HuH-7 (cell line): ENCODE measurements at places on chromosomes 7 and 10.

- no peak for DNase-seq
Observed at GRCh38 chr10:113386005-113386404, 166.8 kb upstream of the HABP2 start.

DNA sequence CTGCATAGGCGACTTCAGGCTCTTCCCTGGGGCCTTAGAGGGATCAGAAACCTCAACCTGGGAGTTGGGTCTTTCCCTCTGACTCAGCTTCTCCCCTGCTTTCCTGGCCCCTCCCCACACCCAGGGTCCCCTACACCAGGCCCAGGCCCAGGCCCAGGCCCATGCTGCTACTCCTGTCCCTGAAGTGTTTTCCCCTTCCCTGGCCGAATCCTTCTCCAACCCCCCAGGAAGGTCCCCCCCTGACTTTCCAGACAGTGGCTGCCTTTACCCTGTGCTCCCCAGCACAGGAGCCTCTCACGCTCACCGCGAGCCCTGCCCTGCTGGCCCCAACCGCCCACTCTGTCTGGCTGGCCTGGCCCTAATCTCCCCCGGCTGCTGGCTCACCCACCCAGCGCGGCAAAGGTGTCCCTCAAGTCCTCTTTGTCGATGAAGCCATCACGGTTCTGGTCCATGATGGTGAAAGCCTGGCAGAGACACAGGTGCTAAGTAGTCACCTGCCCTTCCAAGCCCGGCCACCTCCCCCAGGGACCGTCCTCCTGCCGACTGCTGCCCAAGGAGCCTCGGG is 6.4 kb downstream of the MYL10 start:
- no peak for DNase-seq

- no peak for DNase-seq
Observed at GRCh38 chr7:1689311-1689710, 19.2 kb downstream of the ELFN1 start.

GRCh38 chr10:76393875-76394706 is 962.7 kb downstream of the LRMDA start:
- no peak for DNase-seq

GRCh38 chr10:89301232-89301631 is 614 bp upstream of the IFIT2 start:
- no peak for DNase-seq

DNA sequence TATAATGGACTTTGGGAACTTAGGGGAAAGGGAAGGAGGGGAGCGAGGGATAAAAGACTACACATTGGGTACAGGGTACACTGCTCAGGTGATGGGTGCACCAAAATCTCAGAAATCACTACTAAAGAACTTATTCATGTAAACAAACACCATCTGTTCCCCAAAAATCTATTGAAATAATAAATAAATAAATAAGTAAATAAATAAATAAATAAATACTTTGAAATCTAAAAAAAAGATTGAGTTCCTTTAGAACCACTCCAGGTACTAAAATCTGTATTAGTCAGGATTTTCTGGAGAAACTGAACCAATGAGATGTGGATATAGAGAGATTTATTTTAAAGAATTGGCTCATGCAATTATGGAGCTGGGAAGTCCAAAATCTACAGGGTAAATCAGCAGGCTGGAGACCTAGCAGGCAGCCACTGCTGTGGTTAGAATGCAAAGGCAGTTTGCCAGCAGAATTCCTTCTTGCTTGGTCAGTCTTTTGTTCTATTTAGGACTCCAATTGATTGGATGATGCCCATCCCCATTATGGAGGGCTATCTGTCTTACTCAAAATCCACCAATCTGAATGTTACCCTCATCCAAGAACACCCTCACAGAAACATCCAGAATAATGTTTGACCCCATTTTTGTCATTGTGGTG is 8.9 kb downstream of the IGFBP1 start:
- DNase-seq, result no peak

- no peak for DNase-seq
Observed at GRCh38 chr7:31133497-31133896, 81.4 kb downstream of the ADCYAP1R1 start.

DNA sequence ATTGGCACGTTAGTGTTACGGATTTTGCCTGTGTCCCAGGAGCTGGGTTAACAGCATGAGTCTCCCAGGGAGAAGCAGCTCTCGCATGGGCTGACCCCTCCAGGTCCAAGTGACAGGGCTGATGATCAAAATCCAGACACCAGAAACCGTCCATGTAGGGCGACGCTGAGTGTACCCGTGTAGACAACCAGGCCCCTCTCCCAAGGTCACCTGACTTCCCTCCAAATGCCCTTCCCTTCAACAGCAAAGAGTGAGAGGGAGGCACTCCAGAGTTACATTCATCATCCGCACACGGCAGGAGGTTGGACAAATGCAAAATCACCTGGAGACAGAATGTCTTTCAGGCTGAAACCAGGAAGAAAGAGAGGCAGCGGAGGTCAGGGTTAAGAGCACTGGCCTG is 14.9 kb upstream of the HSPA12A start:
- DNase-seq, result no peak

GRCh38 chr7:57423768-57424167 is 26.2 kb upstream of the ZNF716 start:
- no peak for DNase-seq

DNA sequence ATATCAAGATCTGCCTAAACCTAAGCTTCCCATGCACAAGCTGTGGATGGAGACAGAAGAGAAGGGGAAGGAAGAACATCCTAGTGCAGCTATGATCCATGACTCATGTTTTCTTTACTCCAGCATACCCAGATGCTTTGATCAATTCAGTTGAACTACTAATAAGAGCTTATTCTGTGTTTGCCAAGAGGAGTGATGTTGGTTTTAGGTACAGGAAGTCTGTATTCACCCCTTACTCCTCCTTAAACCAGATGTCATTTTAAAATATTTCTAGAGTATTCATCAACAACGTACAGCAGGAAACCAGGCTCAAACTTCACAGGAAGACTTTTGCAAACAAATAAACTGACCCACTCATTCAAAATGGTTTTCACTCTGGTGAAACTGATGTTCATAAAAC is 29.2 kb downstream of the PANK1 start:
- no peak for DNase-seq

DNA sequence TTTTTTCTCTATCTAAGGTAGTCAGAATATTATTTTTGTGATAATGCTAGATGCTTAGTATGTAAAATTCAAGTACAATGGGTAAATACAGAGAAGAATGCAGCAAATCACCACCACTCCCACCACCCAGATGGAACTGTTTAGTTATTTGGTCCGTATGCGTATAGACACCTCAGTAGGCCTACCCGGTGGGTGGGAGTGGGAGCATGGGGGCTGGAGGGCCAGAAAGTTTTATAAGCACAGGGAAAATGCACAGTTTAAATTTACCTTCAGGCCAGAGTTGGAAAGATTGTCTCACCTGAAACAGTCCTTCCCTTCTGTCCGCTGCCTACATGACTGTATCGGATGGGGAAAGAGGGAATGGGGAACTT is 15.5 kb downstream of the CHST3 start:
- DNase-seq, result no peak

DNA sequence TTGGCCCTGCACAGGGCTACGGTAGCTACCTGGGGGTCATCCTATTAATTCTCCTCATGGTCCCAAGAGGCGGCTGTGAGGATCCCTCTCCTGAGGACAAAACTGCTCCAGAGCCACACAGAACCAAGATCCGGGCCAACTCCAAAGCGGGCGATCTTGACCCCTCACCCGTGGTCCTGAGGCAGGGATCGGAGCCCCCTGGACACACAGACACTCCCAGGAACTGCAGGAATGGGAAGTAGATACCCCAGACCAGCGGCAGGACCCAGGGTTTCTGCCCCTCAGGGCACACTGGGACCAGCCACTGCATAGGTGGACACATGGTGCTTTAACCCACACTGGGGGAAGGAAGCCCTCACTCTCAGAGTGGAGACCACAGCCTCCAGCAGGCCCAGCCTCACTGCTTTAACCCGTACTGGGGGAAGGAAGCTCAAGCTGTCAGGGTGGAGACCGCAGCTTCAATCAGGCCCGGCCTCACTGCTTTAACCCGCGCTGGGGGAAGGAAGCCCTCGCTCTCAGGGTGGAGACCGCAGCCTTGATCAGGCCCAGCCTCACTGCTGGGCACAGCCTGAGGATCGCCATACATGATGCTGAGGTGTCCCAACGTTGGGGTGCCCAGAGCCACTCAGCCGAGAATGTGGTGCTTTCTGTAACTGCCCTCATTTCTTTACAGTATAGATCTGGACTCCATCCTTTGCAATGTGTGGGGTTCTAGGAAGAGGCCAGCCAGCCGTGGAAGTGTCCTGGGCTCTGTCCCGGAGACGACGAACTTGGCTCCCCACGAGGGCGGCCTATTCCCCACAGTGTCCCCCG is 60.1 kb downstream of the DIP2C start:
- no peak for DNase-seq

DNA sequence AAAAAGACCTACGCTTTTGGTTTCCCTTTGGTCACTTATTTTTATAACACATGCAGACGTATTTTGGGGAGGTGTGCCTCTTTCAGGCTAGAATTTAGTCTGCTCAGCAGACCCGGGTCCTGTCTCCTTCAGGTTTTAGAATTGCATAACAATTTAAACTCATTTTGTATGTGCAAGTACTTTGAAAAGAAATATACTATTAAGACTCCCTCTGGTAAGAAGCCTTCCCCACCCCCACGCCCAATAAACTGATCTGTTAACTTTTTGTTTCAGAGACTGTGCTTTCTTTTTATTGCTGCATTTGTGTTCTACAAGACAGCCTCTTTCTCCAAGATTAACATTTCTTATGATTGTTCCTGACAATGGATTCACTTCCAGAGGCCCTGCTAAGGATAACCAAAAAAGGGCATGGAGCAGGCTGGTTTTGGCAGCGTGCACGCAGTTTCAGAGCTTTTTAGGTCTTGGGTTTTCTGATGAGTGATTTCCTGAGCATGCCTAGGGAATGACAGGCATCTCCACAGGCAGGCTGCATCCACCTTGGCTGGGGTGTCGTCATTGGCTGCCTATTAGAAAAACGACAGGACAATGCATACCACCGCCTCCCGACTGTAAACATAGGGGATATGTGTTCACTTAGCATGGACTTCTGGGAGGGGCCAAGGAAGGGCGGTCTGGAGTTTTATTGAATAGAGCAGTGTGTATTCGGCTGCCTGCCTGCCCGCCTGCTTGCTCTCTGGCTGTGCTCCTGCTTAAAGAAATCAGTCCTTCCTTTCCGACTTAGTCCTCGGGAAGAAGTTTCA is at the start of gene CALD1:
TSS of gene CALD1 (plus strand) at position 694 of the 800 bp plus-strand sequence. CDS start 88,100 bp downstream, outside the sequence.
- peak; percentile 47 for DNase-seq

DNA sequence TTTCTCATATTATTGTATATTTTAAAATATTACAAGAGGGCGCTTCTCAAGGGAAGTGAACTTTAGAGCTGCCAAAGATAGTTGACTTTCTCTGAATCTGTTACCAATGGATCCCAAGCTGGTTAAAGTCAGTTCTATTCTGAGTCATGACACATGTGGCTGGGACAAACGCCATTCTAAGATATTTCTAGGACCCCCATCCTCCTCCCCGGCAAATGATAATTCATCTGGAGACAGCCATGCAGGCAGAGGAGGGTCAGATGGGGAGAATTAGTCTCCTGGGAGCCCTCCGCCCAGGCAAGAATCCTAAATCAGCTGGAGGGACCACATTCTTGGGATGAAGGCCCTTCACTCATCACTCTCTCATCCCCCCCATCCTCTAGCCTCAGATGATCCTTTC is 187.7 kb downstream of the GFRA1 start:
- DNase-seq, result no peak

DNA sequence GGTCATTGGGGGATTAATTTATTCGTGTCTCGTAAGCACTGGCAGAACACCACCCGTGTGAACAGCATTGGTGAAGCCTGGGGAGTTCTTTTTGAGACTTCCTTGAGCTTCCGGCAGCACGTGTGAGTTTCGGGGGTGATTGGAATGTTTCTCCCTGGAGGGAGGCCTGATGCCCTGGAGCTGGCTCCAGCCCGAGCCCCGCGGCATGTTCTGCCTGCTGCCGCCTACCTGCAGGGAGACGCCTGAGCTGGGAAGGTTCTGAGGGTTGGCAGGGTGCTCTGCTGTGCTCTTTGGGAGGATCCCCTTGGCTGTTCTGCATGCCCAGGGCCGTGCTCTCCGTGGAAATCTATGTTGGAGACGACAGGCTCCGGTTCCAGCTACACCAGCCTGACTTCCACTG is 159.3 kb downstream of the MGMT start:
- no peak for DNase-seq

DNA sequence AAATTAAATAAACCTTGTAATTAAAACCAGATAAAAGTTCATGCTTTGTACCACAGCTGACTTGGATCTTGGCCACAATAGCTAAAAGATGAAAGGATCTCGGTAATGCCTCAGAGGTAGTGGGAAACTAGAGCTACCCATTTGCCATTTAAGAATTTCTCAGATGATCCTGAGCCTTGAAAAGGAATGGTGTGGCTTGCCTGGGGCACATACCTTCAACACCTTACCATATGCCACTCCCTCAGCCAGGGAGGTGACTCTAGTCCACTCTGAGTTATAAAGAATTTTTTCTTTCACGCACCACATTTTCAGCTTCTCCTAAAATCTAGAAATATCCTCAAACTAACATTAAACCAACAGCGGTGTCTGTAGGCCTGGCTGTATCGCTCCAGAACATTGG is 516.3 kb upstream of the TEX47 start:
- DNase-seq, result no peak

- DNase-seq, result no peak
Observed at GRCh38 chr7:71770269-71770907, 638.4 kb downstream of the GALNT17 start.

DNA sequence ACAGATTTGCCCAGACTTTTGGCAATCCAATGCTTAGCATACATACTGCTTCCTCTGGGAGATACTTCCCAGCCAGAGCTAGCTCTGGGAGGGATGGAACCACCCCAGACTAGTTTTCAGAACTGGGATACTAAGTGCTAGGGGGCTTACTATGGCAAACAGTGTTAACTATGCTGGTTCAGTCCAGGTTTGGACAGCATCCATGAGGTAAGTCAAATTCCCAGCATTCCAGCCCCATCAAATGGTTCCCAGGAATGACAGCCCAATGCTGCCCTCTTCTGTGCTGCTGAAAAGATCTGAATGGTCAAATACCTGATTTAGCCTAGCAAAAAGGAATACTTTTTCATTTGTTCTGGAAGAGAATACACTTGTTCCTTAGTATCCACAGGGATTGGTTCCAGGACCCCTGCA is 141.7 kb upstream of the CCDC6 start:
- DNase-seq, result peak; percentile 14

DNA sequence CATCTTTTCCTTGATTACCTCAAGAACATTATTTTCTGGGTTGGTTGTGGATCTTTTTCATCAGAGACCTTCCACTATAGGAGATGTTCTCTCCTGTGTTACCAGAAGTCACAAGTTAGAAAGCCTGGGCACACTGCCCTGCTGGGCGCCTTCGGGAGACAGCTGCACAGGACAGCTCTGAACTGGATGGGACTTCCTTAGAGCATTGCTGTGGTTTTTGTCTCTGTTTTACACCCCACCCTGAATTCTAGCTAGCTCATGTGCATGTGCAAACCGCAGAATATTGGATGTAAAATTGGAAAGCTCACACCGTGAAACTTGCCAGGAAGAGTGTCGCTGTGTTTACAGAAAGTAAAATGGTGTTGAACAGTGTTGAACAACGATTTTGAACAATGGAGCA is 54.4 kb upstream of the SEC61G start:
- DNase-seq, result no peak
